ENCODE measurements at places on chromosomes 13 and 19.

GRCh38 chr19:16160445-16160942, 12.8 kb downstream of the CIB3 start:
- no peak for DNase-seq

- no peak for DNase-seq
Measured at GRCh38 chr19:18929311-18929710, 9.8 kb downstream of the DDX49 start.

- no peak for DNase-seq
Measured at GRCh38 chr13:94305033-94305432, 174.4 kb downstream of the DCT start.

DNA sequence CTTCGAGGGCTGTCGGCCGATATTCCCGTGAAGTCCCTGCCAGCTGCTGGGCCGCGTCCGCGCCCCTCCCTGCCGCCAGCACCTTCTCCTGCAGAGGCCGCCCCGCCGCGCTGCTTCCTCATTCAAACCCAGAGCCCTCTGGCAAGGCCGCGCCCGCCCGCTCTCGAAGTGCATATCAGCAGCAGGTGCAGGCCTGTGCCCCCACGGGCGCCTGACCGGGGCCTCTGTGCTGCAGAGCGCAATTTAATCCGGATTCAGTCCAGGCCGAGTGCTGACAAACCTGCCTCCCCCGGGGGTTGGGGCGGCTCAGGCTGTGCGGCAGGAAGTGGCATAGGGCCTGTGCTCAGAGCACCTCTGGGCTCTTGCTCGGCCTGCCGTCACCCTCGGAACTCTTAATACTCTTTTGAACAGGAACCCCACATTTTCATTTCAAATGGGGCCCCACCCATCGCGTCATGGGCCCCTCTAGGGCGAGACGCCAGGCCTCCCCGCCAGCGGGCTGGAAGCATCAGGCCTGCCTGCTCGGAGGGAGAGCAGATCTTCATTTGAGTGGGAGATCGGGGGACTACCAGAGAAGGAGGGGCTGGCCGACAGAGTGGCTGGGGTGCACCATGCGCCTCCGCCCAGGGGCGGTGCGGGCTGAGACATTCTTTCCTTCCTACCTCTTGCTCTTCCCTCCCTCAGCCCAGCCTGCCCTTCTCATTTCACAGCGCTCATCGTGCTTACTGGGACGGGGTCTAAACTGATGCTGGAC, 125.7 kb downstream of the TNFRSF19 start:
- no peak for DNase-seq

- peak; percentile 41 for DNase-seq
Measured at GRCh38 chr13:30618186-30618929, 638 bp downstream of the USPL1 start.
